Activated naive CD4-positive, alpha-beta T cell treated with anti-CD3 and anti-CD28 coated beads for 36 hours (primary cell): ENCODE measurements at places on chromosomes 12 and 14. TPM values are rescaled to one million over a fixed set of nuclear protein-coding genes. Genes with fewer than 3 reads are reported as not detected.

ACOT2 gene
- 2.9 TPM for total RNA-seq

GALC gene
- 11.2 TPM for total RNA-seq

DNA sequence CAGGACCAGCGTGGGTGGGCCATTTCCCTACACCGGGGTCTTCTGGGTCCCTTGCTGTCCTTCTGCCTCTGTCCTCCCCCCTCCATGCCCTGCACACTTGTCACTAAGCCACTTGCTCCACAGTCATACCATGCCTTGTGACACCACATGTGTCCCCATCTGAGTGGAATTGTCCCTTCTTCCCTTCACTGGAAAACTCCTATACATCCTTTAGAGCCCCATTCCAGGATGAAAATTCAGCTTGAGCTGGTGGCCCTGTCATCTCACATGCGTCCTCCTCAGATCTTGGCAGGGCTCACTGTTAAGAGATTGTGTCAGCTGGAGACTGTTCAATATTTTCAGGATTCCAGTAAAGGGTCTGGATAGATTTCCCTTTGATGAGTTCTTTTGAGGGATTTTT, 87.4 kb downstream of the DNAH10 start:
- H3K27ac ChIP-seq: no peak overlapping the region
- no peaks in the 10 kb centered on the region for H3K36me3 ChIP-seq
- H3K4me3 ChIP-seq: no peak overlapping the region
- H3K4me1 ChIP-seq: no peaks in the 10 kb centered on the region
- peaks cover 3% of the 10 kb centered on the region for H3K27me3 ChIP-seq
- no peak for DNase-seq

DNA sequence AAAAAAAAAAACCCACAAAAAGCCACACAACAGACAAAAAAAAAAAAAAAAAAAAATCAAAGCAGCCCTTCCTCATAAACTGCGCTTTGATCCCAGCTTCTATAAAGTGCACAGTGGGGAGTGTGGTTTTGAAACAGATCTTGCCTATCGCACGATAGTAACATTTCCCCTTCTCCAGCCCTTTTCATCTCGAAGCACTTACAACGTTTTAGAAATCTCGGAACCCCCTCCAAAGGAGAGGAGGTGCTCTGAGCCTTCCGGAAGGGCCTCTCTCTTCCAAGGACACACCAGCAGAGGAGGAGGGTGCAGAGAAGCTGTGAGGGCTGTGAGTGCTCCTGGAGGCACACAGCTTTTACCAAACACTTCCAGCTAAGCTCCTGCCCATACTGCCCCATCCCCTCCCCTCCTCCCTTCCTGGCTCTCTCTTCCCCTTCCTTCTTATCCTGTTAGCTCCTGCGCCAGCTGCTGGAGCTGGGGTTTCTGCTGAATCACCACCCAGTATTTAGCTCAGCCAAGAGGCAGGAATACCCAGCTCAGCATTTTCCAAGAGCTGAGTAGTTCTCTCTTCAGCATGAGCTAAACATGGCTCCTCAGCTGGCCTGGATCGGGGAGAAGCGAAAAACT, 28.4 kb downstream of the SLC7A8 start:
- no peak for DNase-seq
- H3K36me3 ChIP-seq: no peaks in the 10 kb centered on the region
- no peak overlapping the region for H3K27ac ChIP-seq
- no peak overlapping the region for H3K4me3 ChIP-seq
- peaks cover 28% of the 10 kb centered on the region for H3K4me1 ChIP-seq

DNA sequence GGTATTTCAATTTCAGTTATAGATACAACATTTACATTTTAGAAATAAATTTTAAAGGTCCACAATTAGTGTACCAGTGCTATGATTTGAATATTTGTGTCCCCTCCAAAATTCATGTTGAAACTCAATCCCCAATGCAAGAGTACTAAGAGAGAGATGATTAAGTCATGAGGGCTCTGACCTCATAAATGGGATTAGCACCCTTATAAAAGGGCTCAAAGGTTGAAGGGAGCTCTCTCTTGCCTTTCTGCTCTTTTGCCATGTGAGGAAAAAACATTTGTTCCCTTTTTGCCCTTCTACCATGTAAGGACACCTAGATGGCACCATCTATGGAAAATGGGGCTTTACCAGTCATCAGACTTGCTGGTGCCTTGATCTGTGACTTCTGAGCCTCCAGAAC, 25.8 kb upstream of the CNOT2 start:
- H3K36me3 ChIP-seq: peaks cover 16% of the 10 kb centered on the region
- no peaks in the 10 kb centered on the region for H3K4me1 ChIP-seq
- H3K4me3 ChIP-seq: no peak overlapping the region
- H3K27me3 ChIP-seq: no peaks in the 10 kb centered on the region
- no peak for DNase-seq

DNA sequence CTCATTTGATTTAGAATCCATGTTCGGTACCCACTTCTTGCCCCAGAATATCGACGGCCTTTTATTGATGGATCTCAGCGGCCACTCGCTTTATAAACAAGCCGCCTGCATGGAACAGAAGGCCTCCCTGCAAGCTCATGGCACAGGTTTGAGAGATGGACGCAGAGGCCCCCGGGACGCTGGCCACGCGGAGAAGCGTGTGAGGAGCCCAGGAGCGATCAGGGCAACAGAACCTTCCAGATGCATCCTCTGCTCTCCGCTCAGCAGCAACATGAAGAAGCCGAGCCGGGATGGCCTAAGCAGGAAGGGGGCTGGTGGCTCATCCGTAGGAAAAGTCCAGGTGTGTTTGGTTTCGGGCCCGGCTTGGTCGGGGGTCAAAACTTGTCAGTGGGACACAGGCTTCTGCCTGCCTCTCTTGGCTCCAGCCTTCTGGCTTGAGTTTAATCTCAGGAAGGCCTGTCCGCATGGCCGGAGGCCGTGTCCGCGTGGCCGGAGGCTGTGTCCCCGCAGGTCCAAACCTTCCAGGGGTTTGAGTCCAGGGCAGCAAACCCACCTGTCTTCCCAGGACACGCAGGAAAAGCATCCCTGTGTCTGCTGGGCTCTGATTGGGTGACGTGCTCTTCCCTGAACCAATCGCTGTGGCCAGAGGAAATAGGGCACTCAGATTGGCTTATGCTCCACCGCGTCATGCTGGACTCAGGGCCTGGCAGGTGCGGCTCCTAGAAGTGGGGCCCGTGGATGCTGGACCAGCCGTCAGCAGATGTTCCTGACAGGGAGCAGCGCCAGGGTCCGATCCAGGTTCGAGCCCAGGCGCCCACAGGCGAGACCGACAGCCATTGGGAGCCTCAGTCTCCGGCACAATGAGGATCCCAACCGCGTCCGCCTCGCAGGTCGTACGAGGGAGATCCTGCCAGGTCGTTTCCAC, 65.0 kb downstream of the GALNT9 start:
- H3K27me3 ChIP-seq: peaks cover 2% of the 10 kb centered on the region
- no peak overlapping the region for H3K4me3 ChIP-seq
- no peak overlapping the region for H3K27ac ChIP-seq
- no peak for DNase-seq
- no peaks in the 10 kb centered on the region for H3K4me1 ChIP-seq
- no peaks in the 10 kb centered on the region for H3K36me3 ChIP-seq

GRCh38 chr12:65524666-65525065, 246.2 kb downstream of the MSRB3 start:
- no peaks in the 10 kb centered on the region for H3K36me3 ChIP-seq
- no peak overlapping the region for H3K4me3 ChIP-seq
- H3K27ac ChIP-seq: no peak overlapping the region
- peaks cover 7% of the 10 kb centered on the region for H3K27me3 ChIP-seq

GRCh38 chr12:38934686-38935085, 29.3 kb upstream of the CPNE8 start:
- no peak for DNase-seq
- H3K36me3 ChIP-seq: no peaks in the 10 kb centered on the region
- H3K4me1 ChIP-seq: no peaks in the 10 kb centered on the region
- H3K27ac ChIP-seq: no peak overlapping the region
- H3K4me3 ChIP-seq: no peak overlapping the region
- H3K27me3 ChIP-seq: peaks cover 2% of the 10 kb centered on the region

DNA sequence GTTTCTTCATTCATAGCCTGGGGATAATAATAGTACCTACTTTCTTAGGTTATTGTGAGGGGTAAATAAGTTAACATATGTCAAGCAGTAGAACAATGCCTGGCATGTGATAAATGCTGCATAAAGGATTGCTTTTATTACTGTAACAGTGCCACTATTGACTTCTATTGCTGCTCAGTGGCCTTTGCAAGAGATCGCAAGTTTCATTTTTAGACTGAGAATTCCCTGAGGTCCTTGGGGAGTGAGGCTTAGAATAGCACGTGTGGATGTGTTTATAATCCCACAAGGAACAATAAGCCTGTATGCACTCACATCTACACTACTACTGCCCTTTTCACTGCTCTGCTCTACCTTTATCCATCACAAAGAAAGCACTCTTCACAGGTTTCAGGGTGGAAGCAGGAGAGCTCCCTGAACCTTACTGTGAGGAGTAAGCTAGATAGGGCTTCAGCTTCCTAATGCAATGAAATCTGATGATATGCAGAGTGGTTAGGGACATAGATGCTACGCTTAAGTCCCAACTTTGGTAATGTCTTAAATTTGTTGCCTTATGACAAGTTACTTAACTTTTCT, 302.6 kb downstream of the SNAPC1 start:
- H3K27me3 ChIP-seq: peaks cover 7% of the 10 kb centered on the region
- H3K27ac ChIP-seq: no peak overlapping the region
- H3K4me1 ChIP-seq: no peaks in the 10 kb centered on the region
- DNase-seq: no peak
